RPMI7951 (cell line): ENCODE measurements at places on chromosomes 7 and 10. TPM values are rescaled to one million over a fixed set of nuclear protein-coding genes. Genes with fewer than 3 reads are reported as not detected.

Gene SPDYE1
- total RNA-seq, result not detected in 2 replicates

Gene TMEM130
- 0.12 and 0.29 TPM in 2 replicates for total RNA-seq

DNA sequence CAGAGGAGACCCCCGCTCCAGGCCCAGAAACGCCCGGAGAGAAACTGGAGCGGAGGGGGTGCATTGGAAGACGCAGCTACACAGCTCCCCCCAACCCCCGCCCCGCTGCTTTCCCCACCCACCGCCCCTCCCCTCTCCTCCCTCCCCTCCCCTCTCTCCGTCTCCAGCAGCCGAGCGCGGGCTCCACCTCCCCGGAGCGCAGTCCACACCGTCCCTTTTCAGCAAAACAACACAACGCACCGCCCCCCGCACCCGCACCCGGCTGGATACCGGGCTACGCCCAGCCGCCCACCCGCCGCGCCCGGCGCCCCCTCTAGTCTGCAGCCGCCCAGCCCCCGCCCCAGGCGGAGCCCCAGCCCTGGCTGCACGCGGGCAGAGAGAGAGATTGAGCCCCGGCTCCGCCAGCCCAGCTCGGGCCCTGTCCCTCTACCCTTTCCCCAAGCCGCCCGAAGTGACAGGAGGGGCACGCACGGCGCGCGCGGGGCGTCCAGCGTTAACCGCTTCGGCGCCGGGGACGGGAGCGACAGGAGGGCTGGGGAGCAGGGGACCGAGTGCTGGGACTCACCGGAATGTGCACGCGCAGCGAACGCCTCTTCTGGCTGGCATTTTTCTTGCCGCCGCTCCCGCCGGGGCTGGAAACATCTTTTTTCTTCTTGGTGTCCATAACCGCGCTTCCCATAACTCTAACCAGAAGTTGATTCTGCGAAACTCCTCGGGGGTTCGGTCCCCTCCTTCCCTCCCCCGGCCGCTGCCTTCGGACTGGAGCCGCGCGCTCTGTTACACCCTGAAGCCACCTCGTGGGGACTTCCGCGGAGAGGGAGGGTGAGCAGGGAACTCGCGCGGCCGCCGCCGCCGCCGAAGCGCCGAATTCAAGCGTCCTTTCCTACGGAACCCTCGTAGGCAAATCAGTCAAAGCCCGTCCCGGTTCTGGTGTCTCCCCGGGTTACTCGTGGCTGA is 695 bp downstream of the PRKAG2 start:
- no peak for DNase-seq

DNA sequence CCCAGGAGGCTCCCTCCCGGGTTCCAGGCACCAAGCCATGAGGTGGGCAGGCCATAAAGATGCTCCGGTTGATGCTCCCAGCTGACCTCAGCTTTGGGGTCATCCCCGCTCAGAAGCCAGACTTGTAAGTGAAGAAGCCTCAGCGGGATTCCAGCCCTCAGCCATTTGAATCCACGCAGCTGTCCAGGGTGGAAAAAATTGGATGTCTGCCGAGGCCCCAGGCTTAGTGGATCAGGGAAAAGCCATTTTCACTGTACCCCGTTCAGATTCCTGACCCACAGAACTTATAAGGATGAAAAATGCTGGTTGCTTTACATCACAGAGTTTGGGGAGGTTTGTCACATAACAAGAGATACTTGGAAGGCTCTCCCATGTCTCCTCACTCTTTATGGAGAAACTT is 49.2 kb upstream of the CPN1 start:
- DNase-seq, result no peak

GRCh38 chr10:34880817-34881216 is 65.7 kb upstream of the PARD3 start:
- no peak for DNase-seq

DNA sequence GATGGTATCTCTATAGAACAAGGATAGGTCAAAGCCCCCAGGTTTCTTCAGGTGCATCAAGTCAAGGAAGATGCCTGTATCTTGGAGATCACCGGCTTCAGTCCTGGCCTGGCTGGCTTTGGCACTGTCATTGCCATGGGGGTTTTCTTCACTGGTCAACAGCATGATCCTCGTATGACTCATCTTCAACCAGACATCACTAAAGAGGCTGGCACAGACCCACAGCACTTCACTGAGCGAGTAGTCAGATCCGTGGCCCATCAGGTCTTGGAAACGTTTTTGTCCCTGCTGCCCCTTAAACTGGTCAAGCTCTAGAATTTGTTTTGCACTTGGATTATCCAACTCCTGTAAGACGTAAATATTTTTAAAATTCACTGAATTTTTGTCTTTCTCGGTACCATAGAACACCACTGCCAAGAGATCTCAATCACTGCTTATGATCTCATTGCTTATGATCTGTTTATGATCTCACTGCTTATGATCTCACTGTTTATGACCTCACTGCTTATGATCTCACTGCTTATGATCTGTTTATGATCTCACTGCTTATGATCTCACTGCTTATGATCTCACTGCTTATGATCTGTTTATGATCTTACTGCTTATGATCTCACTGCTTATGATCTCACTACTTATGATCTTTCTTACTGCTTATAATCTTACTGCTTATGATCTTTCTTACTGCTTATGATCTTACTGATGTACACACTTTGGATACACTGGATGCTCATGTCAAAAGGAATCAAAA is 135.2 kb downstream of the CYP26A1 start:
- DNase-seq, result peak; percentile 79

GRCh38 chr7:47218378-47219176 is 363.3 kb downstream of the TNS3 start:
- DNase-seq, result peak; percentile 89

DNA sequence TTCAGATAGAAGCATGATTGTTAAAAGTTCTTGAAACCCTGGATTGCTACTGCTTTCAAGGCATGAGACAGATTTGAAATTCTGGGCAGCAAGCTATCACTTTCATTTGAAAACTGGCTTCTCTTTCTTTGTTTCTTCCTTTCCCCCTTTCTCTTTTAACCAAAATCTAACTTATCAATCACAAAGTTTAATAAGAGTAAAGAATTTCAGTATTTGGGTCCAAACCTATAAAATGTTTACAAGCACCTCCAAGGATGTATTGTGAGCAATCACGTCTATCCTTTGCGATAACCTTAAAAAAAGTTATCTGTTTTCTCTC is 21.6 kb upstream of the RPA3 start:
- DNase-seq, result no peak

GRCh38 chr10:110829721-110830410 is 41.9 kb upstream of the PDCD4 start:
- DNase-seq, result no peak

DNA sequence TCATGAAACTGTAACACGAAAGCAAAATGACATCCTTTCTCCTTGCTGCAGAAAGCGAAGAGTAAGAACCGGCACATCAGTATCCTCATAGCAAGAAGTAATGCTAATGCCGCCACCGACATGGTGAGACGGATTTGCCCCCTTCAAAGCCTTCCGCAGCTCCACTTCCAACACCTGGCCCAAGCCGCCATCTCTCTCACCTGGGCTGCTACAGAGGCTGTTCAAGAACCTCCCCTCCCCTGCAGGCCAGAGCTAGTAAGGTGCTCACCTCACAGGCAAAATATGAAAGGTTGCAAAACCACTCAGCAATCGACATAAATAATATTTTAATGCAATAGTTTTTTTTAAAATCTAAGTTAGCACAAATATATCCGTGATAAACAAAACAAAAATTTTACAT is 123.9 kb upstream of the FRMD4A start:
- DNase-seq, result no peak

- DNase-seq, result no peak
These were observed 79.8 kb upstream of the ARID5B start for GRCh38 chr10:61821693-61822092.

DNA sequence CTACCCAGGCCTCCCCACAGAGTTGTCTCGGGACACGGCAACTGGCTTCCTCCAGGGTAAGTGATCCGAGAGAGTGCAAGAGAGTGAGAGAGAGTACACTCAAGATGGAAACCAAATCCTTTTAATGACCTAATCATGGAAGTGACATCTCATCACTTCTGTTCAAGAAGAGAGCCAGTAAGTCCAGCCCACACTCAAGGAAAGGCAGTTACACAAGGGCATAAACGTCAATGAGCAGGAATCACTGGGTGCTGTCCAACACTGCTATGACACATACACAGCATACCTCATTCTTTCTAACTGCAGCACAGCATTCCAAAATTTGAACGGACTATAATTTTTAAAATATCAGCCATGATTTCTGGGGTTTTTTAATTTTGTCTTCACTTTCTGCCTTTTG is 29.3 kb upstream of the OSBPL3 start:
- DNase-seq, result peak; percentile 87

GRCh38 chr7:3949242-3949640 is 648.2 kb downstream of the SDK1 start:
- DNase-seq, result no peak

DNA sequence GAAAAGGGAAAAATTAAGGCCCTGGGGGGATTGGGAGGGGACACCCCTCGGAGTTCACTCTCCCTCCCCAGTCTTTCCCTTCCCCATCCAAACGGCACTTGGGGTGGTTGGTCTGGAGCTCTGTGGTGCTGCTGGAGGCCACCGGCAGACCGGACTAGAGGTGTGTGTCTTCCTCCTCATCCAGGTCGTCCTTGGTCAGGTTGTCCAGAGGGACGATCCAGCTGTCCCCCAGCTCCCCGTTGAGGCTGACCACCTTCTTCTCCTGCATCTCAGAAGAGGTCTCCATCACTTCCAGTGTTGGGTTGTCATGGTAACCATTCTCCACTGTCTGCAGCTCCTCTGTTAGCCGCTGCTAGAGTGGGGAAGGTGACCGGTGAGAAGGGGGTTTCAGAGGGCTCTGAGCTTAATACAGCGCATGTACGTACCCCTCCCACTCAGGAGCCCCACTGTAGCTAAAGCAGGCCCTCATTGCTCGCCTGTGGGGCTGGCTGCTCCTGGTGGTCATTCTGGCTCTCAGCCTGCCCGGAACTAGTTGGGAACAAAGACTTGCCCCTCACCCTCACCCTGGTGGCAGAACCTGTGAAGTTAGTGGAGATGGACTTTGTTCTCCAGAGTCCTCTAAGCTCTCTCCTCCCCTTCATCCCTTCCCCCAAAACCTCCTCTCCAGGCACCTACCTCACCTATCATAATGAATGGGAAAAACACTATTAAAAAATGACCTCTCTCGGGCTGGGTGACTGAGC is 52.1 kb downstream of the PODXL start:
- no peak for DNase-seq

DNA sequence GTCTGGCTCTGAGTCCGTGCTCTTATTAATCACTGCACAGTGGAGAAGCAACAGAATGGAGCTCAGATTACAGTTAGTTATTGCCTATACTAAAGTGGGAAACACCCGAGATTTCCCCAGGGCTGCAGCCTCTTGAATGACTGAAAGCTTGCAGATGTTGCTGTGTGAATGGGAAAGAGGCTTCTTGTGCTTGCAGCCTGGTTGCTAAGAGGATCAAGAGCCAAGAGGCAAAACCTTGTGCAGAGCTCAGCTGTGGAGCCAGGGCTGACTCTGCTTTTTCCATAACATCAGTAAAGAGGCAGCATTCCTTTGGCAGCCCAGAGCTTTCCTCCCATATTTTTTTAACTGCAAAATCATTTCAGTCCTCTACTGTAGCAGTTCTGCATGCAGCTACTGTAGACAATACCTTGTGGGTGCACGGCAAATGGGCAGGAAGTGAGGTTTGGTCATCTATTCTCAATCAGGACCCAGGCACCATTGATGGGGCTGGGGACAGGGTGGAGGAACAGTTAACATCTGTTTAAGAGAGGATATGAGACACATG is 86.5 kb downstream of the RALA start:
- DNase-seq, result peak; percentile 68

DNA sequence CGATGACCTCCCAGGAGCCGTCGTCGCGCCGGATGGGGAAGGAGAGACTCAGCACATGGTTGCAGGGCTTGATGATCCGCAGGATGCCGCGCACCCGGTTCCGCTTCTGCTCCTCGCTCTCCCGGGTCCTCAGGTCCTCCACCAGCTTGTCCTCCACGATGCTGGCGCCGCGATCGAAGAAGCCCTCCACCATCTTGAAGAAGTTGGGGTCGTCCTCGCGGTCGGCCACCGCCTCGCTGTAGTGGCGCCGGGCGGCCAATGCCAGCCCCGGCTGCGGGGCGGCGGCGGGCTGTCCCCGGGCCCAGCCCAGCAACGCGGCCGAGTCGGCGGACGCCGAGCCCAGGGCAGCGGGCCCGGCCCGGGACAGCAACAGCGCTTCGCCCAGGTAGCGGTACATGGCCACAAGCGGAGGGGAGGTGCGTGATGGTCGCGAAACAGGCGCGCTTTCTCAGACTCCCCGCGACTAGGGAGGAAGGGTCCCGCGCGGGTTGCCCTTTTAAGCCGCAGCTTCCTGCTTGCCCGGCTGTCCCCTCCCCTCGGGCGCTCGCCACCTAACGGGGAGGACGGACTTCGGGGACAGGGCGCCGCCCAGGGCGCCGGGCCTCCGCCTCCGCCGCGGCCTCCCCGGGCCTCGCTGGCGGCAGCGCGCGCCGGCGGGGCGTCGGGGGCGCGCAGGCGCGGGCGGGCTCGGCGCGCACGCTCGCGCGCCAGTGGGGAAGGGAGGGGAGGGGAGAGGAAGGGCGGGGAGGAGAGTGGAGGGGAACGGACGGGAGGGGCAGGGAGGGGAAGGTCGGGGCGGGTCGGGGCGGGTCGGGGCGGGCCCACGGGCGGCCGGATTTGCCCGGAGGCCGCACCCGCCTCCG is at the start of the genes GLUD1 and SHLD2:
GLUD1 (minus strand) TSS at position 471 of the 863 bp plus-strand sequence; CDS start at position 397, 74 bp downstream.
SHLD2 (plus strand) TSS at position 834 of the 863 bp plus-strand sequence. CDS start 56,149 bp downstream, outside the sequence.
- peak; percentile 89 for DNase-seq

DNA sequence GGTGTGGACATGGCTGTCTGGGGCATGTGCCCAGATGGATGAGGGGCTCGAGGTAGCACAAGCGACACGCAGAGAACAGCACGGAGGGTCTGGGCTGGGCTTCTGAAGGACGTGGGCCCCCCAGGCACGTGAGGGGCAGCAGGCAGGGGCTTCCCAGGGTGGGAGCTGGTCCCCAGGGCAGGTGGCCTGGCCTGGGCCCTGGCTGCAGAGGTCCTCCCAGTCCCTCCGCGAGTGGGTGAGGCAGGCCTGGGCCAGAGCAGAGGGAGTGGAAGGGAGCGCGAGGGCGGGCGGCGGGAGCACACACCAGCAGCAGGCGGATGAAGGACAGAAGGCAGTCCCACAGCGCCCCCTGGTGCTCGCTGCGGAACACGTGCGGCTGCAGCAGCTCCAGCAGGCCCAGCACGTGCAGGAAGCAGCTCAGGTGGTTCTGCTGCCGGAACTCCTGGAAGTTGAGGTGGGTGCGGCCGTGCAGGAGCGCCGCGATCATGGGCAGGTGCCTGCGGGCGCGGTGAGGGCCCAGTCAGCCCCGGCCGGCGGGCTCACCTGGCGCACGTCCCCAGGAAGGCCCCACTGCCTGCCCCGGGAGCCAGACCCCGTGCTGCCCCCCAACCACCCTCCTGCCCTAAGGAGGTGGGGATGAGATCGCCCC is 14.7 kb upstream of the MICALL2 start:
- DNase-seq, result peak; percentile 76

DNA sequence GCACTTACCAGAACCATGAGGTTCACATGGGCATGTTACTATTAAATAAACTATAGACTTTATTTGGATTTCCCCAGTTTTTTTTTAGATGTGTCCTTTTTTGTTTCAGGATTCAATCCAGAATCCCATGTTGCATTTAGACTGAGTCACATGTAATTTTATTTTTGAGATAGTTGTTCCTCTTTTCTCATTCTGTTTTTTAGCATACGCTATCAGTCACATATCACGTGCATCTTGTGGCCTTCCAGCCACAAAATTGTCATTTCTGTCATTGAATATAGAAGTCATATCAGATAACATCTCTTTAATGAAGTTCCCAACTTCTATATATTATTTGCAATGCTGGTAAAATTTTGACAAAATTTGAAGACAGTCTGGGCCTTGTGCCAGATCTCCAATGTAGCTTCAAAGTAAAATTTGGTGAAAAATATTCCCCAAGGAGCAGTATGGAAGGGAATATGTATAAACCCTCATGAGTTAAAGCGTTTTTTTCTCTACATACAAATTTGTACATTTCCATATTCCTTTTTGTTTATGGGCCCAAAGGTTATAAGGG is 132.3 kb upstream of the MKI67 start:
- no peak for DNase-seq

- no peak for DNase-seq
These were observed 2.5 kb downstream of the LSM8 start for GRCh38 chr7:118186501-118186900.
